ENCODE measurements at places on chromosomes 3 and 15. TPM values are rescaled to one million over a fixed set of nuclear protein-coding genes. Genes with fewer than 3 reads are reported as not detected.

- no peak for DNase-seq
These were observed 50.1 kb downstream of the PCSK6 start for GRCh38 chr15:101439285-101439919.

DNA sequence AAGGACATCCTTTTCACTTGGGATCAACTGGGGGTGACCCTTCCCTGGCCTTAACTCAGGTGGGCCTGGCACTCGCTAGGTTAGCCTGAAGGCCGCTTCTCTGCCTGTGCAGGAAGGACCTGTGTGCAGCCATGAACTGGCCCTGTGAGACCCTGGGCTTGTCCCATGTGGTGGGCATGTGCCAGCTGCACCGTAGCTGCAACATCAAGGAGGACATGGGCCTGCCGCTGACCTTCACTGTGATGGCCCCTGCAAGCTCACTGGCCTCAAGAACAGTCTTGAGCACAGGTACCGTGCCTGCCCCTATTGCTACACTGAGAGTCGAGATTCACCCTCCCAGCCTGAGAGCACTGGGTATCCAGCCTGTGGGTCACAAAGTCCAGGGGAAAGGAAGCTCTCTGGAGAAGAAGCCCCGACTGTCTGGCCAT, 43.0 kb downstream of the SAXO2 start:
- DNase-seq, result no peak

GRCh38 chr15:65731926-65732325, 60.2 kb downstream of the DENND4A start:
- no peak for DNase-seq

The BOC gene
- total RNA-seq, result 12.8 TPM

DNA sequence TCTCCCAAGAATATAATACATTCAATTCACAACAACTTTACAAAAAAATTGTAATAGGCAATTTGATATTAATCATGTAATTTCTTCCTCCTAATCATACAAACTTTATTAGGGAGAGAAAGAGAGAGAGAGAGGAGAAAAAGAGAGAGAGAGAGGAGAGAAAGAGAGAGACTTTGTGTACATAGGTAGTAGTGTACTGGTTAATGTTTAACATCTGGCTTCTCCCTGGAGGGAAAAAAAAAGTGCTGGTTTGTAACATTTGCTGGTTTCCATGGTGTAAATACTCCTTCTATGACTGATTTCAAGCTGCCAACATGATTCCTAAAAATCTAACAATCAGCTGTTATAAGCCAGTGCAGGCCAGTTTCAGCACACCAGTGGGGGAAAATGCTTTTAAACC, 98.0 kb upstream of the ARHGEF26 start:
- DNase-seq, result no peak

GRCh38 chr15:100194996-100195395, 146.8 kb downstream of the ADAMTS17 start:
- DNase-seq, result no peak

Data from cardiac septum (tissue), 1 donor.